ENCODE measurements at places on chromosomes 3 and 15.

DNA sequence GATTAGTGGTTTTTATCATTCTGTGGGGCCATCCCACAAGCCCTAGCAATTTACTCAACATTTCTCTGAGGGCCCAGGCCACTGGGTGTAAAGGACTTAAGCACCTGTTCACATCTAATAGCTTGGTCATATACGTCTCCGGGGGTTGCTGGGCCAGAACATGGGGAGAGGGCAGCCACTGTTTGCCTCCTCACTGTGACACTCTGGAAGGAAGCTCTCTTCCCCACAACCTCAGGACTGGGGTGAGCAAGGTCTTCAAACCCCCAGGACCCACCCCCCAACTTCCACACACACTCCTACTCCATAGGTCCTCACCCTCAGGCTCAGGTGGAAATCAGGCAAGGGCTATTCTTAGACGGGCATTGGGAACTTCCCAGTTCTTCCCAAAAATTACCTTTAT is 28.9 kb downstream of the C3orf20 start:
- no peak for DNase-seq

DNA sequence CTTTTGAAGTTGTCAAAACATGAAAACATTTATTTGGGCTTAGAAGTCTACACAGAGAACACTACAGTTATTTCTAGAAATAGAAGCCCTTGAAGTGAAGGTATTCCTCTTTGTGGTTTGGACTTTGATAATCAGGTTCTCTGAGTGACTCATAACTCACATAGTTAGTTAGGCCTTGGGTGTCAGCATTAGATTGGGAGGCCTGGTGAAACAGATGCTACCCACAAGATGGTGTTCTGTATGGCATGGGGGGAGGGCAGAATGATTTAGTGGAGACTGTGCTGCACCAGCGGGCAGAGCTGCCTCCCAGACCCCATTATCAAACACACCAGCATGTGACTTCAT is 108.9 kb upstream of the ETV5 start:
- no peak for DNase-seq

- no peak for DNase-seq
Measured at GRCh38 chr3:194521510-194522260, 34.9 kb upstream of the ATP13A3 start.

GRCh38 chr3:172194702-172195406 is 155.5 kb downstream of the FNDC3B start:
- peak; percentile 82 for DNase-seq

DNA sequence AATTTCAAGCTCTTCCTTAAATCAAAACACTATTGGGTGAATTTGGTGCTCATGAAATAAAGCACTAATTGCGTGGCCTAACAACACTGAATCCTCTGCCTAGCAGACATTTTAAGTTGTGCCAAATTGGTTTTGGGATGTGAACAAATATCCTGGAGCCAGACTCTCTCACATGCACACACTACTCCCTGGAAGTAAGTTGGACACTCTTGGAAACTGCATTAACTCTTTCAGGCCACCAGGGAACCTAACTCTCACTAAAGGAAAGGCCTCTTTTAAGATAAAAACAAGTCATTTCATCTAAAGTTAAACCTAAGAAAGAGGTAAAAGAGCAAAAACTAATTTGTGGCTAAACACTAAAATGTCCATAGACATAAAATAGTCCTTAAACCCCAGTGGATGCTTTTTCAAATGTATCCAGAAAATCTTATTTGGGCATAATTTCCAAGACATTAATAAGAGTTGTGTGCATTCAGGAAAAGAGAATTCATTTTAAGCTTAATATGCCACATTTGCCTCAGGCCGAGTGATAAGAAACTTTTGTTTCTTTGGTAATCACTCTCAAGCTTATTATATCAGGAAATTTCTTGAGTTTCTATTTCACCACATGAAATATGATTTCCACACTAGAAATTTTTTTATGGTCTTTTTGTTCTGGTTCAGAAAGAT is 61.8 kb downstream of the ZBTB20 start:
- DNase-seq = no peak

DNA sequence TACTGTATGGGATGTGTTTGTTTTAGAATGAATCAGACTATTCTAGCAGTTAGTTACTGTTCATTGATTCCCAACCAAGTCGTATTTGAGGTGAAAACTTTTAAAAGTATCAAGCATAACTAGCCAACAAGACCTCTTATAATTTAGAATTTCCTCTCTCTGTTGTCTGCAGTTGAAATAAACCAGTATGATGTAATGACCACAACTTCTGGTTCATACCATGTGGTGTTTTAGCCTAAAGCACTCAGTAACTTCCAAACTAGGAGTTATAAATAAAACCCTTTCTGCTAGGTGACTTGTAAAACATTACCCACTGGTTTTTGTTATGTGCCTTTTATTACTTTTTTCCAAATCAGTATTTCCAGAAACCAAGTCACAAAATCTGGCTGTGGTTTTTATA is 19.8 kb upstream of the P2RY12 start:
- no peak for DNase-seq

- DNase-seq = no peak
Measured at GRCh38 chr15:55260562-55261131, 29.0 kb downstream of the RAB27A start.

GRCh38 chr3:129770604-129771003 is 122.9 kb downstream of the TMCC1 start:
- DNase-seq = no peak
